ENCODE measurements at places on chromosomes 7 and 10.
A peak's percentile ranks its signal among the peaks of the same experiment; 100 is the strongest.

DNA sequence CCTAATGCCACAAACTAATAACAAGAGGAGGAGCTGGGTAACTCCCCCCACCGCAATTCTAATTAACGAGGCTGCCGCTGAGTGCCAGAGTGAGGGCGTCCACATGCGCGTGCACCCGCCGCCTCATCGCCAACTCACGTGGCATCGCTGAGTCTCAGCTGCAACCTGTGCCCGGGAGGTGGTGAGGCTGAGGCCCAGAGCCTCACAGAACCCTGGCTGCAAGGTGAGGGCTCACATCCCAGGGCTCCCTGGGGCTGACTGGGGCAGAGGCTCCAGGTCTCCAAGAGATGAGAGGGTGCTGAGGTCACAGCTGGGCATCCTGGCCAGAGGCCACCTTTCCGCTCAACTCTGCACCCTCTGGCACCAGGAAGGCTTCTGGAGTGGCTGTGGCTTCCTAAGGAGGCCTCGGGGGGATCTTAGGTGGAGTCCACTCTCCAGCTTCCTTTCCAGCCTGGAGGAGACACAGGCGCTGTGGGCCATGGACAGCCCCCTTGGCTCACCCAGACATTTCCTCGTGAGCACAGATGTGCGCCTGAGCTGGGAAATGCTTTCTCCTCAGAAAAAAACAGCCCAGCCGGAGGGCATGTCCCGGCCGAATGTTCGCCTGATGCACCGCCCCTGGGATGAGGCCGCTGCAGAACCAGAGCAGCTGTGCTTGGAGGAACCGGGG lies 242.6 kb downstream of the MAD1L1 start:
- DNase-seq = no peak

DNA sequence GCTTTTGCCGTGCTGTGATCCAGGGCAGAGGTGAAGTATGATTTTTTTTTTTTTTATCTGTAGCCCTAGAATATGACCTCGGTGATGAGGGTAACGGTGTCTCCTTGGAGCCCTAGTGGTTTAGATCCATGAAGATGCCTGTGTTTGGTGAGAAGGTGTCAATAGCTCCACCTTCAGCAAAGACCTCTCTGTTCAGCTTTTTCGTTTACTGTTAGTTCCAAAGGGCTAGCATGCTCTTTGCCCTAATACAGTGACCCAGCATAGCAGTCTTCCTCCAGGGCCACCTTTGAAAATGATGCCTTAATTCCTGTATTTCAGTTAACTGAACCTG lies 746 bp upstream of the MRPS16 start:
- DNase-seq = peak; percentile 50

DNA sequence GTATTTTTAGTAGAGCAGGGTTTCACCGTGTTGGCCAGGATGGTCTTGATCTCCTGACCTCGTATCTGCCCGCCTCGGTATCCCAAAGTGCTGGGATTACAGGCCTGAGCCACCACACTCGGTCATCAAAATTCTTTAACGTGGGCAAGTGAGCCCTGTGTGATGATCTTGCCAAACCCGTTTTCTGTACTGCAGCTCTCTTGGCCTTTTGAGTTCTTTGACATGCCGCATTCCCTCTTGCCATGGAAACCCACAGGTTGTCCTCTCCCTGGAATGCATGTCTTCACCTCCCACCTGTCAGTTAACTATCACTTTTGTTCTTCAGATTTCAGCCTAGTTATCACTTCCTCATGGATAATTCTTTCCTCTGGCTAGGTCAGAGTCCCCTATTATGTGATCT lies 5.0 kb downstream of the NUP205 start:
- peak; percentile 39 for DNase-seq

GRCh38 chr7:70288781-70289456 lies 690.6 kb downstream of the AUTS2 start:
- DNase-seq = no peak

- DNase-seq = no peak
Observed at GRCh38 chr7:120221666-120222065, 51.3 kb upstream of the KCND2 start.

DNA sequence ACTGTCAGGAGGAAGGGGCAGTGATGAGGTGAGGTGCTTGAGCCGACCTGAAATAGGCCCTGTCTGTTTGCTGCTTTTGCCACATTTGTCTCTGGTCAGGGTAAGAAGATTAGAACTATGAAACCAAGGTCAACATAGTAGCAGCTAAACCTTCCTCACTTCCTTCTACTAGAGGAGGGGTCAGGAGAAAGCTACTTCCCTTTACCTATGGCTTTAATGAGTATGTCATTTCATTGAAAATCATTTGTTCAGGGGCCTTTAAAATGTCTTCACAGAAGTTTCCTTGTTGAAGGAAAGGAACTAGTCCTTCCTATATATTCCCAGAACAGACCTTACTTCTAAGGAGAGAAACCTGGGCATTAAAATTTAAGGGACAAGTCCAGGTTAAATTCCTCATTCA lies 19.0 kb downstream of the HYAL4 start:
- DNase-seq = no peak

DNA sequence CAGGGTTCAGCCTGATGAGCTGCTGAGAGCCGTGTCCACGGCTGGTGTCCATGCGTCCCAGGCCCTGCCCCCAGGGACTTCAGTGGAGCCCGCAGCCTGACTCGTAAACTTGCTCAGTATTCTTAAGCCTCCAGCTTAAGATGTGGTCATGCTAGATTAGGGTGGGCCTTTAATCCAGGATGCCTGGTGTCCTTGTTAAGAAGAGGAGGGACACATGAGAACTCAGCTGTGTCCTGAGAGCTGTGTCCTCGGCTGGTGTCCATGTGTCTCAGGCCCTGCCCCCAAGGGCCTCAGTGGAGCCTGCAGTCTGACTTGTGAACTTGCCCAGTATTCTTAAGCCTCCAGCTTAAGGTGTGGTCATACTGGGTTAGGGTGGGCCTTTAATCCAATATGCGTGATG lies 23.0 kb downstream of the DOCK1 start:
- DNase-seq = no peak

DNA sequence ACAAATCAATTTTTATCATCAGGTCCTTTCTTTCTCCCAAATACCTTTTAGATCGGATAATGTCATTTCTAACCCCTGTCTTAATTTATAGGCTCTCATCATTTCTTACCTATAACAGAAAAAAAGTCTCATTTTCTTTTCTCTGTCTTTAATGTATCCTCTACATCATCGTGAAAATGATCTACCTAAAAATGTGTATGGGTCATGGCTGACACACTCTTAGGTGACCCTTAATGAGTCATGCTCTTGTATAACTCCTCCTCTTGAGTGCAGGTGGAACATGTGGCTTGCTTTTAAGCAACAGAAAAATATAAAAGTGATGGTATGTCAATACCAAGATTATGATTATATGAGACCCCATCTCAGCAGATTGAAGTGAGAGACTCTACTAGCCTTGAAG lies 139.4 kb downstream of the SEMA3C start:
- no peak for DNase-seq

- DNase-seq = no peak
Observed at GRCh38 chr7:131431289-131431688, 103.6 kb downstream of the MKLN1 start.

DNA sequence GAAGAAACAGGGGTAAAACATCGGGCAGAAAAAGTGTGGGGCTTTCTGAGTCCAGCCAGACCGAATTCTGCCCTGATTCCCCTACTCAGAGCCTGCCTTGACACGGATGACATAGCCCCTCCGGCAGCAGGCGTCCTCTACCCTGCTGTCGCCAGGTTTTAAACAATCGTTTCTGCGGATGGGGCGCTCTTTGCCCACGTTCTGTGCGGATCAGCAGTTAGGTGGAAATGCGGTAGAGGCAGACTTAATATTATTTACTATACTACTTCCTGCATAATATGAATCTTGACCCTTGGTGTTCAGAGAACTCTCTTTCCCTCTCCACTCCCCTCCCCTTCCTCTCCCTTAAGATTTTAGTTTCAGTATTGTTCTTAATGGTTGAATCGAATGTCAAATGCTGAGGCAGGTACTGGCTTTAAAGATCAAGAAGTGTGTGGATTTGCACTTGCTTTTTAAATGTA lies 2.4 kb downstream of the GATA3 start:
- DNase-seq = no peak

GRCh38 chr7:66255534-66256100 lies 50.5 kb downstream of the TPST1 start:
- DNase-seq = no peak

GRCh38 chr10:30365278-30365677 lies 16.2 kb upstream of the MTPAP start:
- no peak for DNase-seq

DNA sequence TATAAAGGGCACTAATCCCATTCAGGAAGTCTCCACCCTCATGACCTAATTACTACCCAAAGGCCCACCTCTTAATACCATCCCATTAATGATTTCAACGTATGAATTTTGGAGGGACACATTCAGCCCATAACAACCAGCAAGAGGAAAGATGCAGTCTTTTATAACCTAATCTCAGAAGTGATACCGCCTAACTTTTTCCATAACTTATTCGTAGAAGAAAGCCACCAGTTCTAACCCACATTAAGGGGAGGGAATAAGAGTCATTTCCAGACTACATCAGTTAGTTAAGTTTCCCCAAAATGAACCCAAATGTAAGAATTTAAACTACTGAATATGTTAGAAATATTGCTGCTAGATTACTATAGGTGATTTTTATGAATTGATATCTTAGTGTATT lies 32.1 kb upstream of the LHFPL3 start:
- no peak for DNase-seq

- no peak for DNase-seq
Observed at GRCh38 chr10:59624951-59625350, 84.7 kb downstream of the SLC16A9 start.

DNA sequence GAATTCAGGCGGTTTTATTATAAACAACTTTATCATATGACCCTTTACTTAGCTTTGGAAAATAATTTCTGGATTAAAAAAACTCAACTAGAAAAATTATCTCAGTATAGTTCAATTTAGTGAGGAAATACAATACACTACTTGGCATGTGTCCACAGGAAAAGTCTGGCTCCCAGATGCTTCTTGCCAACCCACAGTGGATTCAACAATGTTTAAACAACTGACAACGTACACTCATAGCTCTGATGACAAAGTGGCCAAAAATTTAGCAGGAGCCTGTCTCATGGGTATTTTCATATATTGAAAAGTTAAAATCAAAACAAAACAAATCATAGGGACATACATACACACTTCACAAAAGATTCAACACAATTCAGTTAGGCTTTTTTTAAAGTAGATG lies 158.8 kb downstream of the SKAP2 start:
- no peak for DNase-seq

GRCh38 chr7:108407676-108408075 lies 48.6 kb downstream of the NRCAM start:
- no peak for DNase-seq

DNA sequence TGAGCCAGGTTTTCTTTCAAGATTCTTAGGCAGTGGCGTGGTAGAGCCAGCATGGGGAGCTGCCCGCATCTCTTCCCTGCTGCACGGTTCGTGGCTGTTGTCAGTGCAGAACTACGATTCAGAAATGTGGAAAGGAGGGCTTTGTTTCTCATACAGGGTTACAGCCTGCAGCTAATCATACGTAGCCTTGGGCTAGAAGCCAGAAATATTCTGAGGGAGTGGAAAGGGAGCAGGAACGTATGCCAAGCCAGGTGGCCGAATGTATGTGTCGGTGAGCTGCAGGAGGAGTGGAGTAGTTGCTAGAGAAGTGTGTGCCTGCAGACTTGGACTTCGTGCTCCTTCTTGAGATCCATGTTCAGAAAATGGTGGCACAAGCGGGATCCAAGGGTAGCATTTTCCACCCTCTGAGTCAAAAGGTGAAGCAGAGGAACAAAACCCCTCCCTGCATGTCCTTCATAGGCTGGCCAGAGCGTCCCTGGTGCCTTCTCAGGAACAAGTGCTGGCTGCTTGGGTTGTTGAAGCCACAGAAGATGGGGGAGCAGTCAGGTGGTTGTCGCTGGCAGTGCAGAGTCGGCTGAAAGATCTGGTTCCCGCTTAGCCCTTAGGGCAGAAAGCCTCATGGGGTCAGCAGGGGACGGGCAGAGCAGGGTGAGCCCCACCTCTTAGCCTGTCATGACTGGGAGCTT lies 40.9 kb downstream of the LANCL2 start:
- DNase-seq = no peak

- no peak for DNase-seq
Observed at GRCh38 chr10:7773845-7774801, 13.7 kb downstream of the KIN start.

DNA sequence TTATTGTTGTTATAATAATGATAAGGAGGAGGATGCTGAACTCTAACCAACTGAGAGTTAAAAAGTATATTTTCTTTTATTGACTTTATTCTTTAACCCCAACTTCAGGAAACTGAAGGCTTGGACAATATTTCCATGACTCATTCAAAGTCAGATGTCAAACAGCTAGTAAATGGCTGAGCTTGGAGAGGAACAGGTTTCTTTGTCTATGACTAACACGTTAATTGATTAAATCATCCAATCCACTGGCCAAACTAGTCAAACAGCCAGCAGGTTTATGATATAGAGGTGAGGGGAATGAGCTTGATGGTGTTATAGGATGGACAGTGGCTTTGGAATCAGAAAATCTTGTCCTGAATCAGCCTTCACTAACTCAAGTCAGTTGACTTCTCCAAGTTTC lies 119.1 kb upstream of the WDR11 start:
- no peak for DNase-seq

DNA sequence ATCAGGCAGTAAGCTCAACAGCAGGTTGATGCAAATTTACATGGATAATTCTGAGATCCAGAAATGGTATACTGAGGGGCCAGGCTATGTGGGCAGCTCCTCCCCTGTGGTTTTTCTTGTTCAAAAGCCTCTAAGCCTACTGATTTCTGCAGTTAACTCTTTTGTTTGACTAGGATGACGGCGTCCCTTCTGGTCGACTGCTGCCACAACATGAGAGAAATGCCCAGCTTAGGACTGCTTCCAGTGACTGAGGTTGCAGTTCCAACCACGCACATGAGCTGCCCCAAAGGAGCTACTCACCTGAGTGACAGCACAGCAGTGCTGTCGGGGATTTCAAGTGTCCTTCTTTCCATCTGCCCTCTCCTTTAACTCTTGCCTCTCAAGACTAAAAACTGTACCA lies 973.0 kb upstream of the GHITM start:
- DNase-seq = no peak

DNA sequence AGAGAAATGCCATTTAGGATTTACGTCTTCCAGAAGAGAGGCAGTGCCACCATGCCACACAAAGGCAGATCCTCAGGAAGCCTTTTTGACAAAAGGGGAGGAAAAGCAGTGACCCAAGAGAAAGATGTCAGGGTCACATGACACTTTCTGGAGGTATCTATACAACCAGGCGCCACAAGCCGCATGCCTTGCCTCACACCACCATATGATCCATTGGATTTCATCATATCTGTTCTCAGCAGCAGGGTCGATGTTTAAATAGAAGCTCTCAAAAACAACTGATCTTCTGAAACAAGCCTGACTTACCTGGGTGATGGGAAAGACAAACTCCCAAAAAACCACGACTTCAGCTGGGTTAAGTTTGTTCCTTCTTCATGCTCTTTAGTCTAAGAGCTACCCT lies 52.5 kb upstream of the UNC5B start:
- DNase-seq = no peak

DNA sequence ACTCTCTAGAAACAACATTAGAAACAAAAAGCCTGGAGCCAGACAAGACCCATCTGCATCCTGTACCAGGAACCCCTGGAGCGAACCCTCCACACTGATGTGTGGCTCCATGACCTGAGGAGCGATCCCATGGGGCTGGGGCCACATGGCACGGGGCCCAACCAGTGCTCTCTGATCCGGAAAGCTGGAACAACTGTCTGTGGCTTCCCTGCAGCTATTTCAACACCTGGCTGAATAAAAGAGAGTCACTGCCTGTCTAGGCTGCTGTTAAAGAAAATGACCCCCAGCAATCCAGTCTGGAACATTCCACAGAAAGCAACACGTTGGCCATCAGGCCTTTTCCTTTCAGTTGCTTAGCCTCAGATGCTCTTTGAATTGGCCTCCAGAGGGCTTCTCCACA lies 20.9 kb downstream of the UROS start:
- DNase-seq = no peak
